Stimulated activated CD4-positive, alpha-beta T cell treated with anti-CD3 and anti-CD28 coated beads, Interleukin-2, amount 100 ng/mL, for 4 hours (primary cell): ENCODE measurements at places on chromosomes 12 and 14.
A peak's percentile ranks its signal among the peaks of the same experiment; 100 is the strongest.

DNA sequence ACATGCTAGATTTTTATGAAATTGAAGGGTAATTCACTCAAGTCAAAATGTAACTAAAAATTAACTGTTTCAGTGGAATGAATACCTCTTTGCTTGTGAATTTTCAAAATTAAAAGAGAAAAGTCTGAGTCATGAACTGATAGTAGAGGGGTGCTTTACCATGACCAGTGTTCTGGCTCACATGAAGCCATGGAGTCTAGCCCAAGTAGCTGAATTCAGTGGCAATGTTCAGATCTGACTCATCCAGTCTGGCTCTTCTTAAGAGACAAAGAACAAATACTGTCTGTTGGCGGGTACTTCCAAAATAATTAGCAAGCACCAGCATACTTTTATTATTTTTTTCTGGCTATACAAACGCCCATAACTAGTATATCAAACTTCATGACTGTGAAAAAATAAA lies 366.3 kb upstream of the GARIN6 start:
- no peak for DNase-seq

GRCh38 chr12:98803468-98804209 lies 158.5 kb downstream of the APAF1 start:
- no peak for DNase-seq

GRCh38 chr12:31815096-31815495 lies 86.3 kb upstream of the AMN1 start:
- no peak for DNase-seq

DNA sequence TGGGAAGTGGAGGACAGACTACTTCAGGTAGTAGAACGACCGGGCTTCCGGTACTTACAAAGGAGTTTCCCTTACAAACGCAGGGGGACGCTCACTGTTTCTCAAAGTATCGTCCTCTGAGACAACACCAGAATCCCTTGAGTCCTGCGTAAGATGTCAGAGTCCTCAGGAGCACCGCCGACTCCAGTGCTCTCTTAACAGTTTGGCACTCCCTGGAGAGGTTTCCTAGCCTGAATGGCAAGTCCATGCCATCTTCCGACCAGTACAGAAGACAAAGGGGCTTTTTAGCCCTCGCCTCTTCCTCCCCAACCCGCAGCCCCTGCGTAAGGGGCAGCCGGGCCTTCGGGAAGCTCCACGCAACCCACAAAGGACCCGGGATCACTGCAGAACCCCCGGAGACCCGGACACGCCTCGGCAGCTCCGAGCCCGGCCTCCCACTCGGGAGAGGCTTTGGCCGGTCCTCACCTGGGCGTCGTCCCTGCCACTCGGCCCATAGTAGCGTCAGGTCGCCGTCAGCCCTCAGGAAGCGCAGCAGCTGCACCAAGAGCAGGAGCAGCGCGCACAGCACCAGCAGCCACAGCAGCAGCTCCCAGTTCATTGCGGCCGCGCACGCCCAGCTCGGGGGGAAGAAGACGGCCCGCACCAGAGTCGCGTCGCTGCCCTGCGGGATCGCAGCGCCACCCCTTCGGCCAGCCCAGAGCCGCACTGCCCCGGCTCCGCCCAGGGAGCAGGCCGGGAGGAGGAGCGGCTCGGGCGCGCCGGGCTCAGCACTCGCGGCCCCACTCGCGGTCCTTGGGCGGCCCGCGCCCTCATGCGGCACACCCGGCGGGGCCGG lies at the start of gene DHRS7:
Gene DHRS7, minus strand, starts transcription at position 687 of the 835 bp plus-strand sequence. Its CDS starts 89 bp downstream, at position 598.
- peak; percentile 45 for DNase-seq
